Left ventricle myocardium inferior (tissue), 1 donor: ENCODE measurements at places on chromosomes 4 and X. TPM values are rescaled to one million over a fixed set of nuclear protein-coding genes. Genes with fewer than 3 reads are reported as not detected.

The NIPAL1 gene
- 0.25 TPM for total RNA-seq

The TRIM60 gene
- total RNA-seq = not detected

GRCh38 chr4:158786121-158786601 lies 17.3 kb downstream of the FNIP2 start:
- DNase-seq = no peak
- peak overlapping the region; percentile 31 for H3K4me3 ChIP-seq
- H3K27me3 ChIP-seq = no peaks in the 10 kb centered on the region
- H3K36me3 ChIP-seq = no peaks in the 10 kb centered on the region
- H3K4me1 ChIP-seq = peaks cover 98% of the 10 kb centered on the region
- peak overlapping the region; percentile 70 for H3K27ac ChIP-seq

The TSPAN6 gene
- total RNA-seq = 4.6 TPM

GRCh38 chr4:89660444-89661172 lies 176.4 kb downstream of the SNCA start:
- peaks cover 4% of the 10 kb centered on the region for H3K4me1 ChIP-seq
- H3K4me3 ChIP-seq = no peak overlapping the region
- no peaks in the 10 kb centered on the region for H3K36me3 ChIP-seq

DNA sequence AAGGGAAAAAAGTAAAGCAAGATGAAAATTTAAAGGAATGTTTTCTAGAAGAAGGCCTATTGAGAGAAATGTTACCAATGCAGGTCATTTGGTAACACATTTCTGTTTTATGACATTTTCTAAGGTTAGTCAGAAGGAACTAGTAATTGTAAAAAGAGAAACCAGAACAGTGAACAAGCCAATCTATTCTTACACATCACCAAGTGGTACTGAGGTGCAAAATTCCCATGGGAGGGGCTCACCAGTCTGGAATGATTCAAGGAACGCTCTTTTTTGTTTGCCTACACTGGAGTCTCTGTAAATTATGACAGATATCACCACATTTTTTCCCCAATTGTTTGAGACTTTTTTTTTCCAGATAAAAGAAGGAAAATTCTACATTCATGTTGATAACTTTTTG lies 404.7 kb upstream of the CNKSR2 start:
- H3K36me3 ChIP-seq = no peaks in the 10 kb centered on the region
- no peaks in the 10 kb centered on the region for H3K4me1 ChIP-seq
- no peaks in the 10 kb centered on the region for H3K27me3 ChIP-seq
- no peak overlapping the region for H3K27ac ChIP-seq
- no peak overlapping the region for H3K4me3 ChIP-seq

- peak overlapping the region; percentile 63 for H3K4me3 ChIP-seq
- H3K27me3 ChIP-seq = no peaks in the 10 kb centered on the region
- H3K4me1 ChIP-seq = peaks cover 61% of the 10 kb centered on the region
- DNase-seq = no peak
- H3K36me3 ChIP-seq = no peaks in the 10 kb centered on the region
- peak overlapping the region; percentile 88 for H3K27ac ChIP-seq
Observed at GRCh38 chr4:169662206-169662605, 41.8 kb downstream of the CLCN3 start.

GRCh38 chrX:39859991-39860861 lies 237.5 kb downstream of the BCOR start:
- no peak overlapping the region for H3K27ac ChIP-seq
- no peaks in the 10 kb centered on the region for H3K27me3 ChIP-seq
- no peak for DNase-seq

The GRIA3 gene
- 3.7 TPM for total RNA-seq

The STOX2 gene
- total RNA-seq = 12.2 TPM

DNA sequence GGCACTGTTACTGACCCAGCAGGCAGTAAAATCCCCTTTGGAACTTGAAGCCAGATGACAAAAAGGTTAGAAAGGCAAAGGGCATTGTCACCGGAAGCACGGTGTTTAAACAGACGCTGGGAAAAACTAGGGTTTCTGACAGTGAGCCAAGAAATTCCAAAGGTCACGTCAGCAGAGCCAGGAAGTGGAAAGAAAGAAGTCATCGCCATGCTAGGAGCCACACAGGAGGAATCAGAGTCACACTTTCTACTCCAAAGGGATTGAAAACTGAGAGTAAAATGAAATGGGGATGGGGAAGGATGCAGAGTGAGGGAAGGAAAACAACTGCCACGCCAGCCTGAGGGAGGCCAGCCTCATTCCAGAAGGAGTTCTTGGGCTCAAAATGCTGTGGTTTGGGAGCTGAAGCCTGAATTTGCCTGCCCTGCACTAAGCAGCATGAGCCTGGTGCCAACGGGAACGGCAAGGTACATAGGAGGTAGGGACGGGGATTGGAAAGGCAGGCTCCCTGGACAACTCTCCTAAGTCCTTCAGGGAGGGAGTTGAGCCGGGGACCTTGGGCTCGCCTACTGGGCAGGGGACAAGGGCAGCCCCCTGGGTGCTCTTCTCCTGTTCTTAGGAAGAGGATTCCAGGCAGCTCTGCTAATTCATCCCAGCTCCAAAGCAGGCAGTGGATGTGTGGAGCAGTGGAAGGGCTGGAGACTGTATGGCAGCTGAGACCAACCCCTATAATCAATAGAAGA lies 66.8 kb downstream of the SOWAHB start:
- H3K27me3 ChIP-seq = no peaks in the 10 kb centered on the region
- H3K36me3 ChIP-seq = no peaks in the 10 kb centered on the region

The RAB39B gene
- total RNA-seq = 0.11 TPM

The GDPD2 gene
- total RNA-seq = not detected

DNA sequence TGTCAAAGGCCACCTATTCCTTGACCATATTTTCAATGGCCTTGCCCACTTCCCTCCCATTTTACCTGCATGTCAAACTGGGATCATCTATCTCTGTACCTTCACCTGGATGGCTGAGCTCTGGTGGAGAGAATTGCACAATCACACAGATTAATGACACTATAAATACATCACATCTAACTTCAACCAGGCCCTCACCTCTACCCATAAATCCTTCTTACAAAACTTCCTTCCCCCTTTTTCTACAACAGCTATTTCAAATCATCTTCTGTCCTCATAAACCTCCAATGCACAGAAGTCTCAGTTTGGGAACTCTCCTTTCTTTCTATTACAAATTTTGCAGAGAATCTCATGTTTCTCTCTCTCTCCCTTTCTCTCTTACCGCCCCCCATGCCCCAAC lies 9.2 kb downstream of the PALLD start:
- no peaks in the 10 kb centered on the region for H3K36me3 ChIP-seq
- no peak overlapping the region for H3K4me3 ChIP-seq
- DNase-seq = no peak
- no peaks in the 10 kb centered on the region for H3K27me3 ChIP-seq
- peak overlapping the region; percentile 61 for H3K27ac ChIP-seq

GRCh38 chr4:18733961-18734360 lies 712.4 kb upstream of the LCORL start:
- peak overlapping the region; percentile 67 for H3K27ac ChIP-seq
- H3K4me1 ChIP-seq = peaks cover 36% of the 10 kb centered on the region

The FABP2 gene
- not detected for total RNA-seq

DNA sequence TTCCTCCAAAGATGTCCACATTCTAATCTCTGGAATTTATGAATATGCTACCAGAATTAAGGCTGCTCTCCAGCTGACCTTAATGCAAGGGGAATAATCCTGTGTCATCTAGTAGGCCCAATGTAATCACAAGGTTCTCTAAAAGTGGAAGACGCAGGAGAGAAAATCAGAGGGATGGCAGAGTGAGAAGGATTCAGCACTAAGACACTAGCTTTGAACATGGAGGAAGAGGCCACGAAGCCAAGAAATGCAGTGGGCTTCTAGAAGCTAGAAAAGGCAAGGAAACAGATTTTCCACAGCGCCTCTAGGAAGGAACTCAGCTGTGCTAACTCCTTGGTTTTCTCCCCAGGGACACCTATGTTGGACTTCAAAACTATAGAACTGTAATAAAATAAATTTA lies 240.7 kb upstream of the TRAM1L1 start:
- no peaks in the 10 kb centered on the region for H3K4me1 ChIP-seq
- H3K27me3 ChIP-seq = no peaks in the 10 kb centered on the region
- DNase-seq = no peak
- H3K4me3 ChIP-seq = no peak overlapping the region

The KIF4A gene
- total RNA-seq = 0.25 TPM

The NXF2B gene
- not detected for total RNA-seq

DNA sequence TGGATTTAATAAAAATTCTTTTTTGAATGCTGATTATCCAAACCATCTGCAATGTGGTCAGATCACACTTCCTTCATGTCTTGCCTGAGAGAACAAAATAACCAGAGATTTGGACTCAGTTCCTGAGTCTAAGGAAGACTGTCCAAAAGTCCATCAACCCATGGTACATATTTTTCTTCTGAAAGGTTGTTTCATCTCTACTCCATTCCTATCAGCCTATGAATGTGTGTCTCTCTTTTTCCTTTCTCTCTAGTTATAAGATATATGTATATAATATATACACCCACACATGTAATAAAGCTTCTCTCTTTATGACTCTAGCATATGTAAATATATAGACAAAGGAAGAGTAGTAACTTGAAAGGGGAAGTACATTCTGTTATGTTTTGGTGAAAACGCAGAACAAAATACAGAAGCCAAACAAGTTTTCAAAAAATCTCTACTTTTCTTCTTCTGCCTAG lies 226.9 kb downstream of the ARHGAP24 start:
- H3K27ac ChIP-seq = no peak overlapping the region
- H3K4me1 ChIP-seq = no peaks in the 10 kb centered on the region
- no peaks in the 10 kb centered on the region for H3K36me3 ChIP-seq
- H3K4me3 ChIP-seq = no peak overlapping the region
- no peak for DNase-seq

The FAM241A gene
- total RNA-seq = 7.6 TPM

The USP17L11 gene
- not detected for total RNA-seq

- H3K4me1 ChIP-seq = peaks cover 7% of the 10 kb centered on the region
- peaks cover 6% of the 10 kb centered on the region for H3K36me3 ChIP-seq
- DNase-seq = no peak
Observed at GRCh38 chr4:79083406-79084010, 144.3 kb upstream of the PAQR3 start.

The CLDN34 gene
- not detected for total RNA-seq

GRCh38 chr4:184415071-184415470 lies 59.3 kb downstream of the IRF2 start:
- peaks cover 35% of the 10 kb centered on the region for H3K36me3 ChIP-seq
- H3K4me1 ChIP-seq = peaks cover 82% of the 10 kb centered on the region
- no peak for DNase-seq

The CT45A10 gene
- total RNA-seq = not detected

- no peaks in the 10 kb centered on the region for H3K36me3 ChIP-seq
- H3K27me3 ChIP-seq = no peaks in the 10 kb centered on the region
- H3K27ac ChIP-seq = no peak overlapping the region
- DNase-seq = no peak
Observed at GRCh38 chrX:104325213-104325585, 70.5 kb upstream of the ESX1 start.

DNA sequence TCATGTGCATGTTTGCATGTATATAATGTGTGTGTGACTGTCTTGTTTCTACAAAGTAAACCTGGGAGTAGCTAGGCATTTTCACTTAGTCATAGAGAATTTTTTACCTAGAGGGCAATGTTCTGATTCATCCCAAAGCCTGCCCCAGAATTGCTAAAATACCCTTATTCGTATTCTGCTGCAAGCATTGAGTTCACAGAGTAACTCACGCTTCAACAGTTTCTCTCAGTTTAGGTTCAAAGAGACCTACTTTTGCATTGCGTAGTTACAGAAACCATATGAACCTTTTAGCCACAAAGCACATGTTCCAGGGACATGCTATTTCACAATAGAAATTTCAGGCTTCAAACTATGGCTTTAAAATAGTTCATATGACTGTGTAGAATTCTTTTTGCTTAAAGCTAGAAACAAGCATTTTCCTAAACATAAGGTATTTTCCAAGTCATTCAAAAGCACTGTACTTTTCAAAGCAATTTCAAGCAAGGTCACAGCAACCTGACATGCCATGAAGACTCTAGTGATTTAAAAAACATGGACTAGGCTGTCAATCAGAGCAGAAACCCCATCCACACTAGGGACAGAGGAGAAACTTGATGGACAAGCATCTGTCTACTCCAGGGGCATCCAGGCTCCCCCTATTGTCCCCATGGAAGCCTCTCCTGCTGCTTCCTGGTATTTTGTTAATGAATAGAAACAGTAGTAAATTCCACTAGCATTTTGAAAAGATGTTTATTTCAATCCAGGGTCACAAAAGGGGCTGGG lies 81.5 kb upstream of the MAPK10 start:
- H3K4me1 ChIP-seq = no peaks in the 10 kb centered on the region
- DNase-seq = no peak
- no peaks in the 10 kb centered on the region for H3K36me3 ChIP-seq
- H3K27ac ChIP-seq = no peak overlapping the region

DNA sequence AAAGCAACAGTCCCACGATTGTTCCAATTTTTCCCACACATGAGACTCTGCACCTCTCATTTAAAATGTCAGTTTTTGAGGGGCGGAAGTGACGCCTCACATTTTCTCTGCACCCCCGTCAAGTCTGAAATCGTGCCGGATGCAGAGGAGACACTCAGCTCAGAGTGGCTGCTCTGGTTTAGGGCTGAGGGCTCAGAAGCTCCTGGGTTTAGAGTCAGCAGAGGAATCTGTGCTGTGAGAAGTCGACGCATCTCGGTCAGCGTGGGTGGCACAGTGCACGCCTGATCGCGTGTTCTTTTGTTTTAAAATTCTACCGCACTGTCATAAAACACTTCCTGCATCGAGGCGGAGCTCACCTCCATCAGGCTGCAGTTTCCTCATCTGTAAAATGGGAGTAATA lies 116.7 kb upstream of the ADRA2C start:
- DNase-seq = no peak
- no peaks in the 10 kb centered on the region for H3K36me3 ChIP-seq
- H3K27ac ChIP-seq = no peak overlapping the region
- H3K4me1 ChIP-seq = no peaks in the 10 kb centered on the region
- H3K4me3 ChIP-seq = no peak overlapping the region
- peaks cover 100% of the 10 kb centered on the region for H3K27me3 ChIP-seq

DNA sequence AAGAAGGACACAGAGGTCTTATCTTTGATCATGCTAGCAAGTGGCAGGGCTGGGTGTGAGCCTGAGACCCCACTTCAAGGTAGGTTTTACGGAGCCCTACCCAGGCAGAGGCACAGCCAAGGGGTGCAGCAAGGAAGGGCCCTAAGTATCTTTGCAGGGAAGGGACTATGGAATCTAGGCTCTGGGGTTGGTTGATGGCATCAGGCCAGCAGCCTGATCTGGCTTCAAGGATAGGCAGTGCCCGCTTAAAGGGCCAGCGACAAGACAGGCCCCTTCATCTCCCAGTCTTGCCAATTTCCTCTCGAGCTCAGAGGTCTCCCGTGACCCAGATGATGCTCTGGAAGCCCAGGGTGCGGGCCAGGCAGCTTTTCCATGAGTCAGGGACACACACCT lies 5.8 kb downstream of the ABLIM2 start:
- H3K27me3 ChIP-seq = peaks cover 7% of the 10 kb centered on the region
- peak overlapping the region; percentile 11 for H3K4me3 ChIP-seq
- DNase-seq = no peak
- peaks cover 32% of the 10 kb centered on the region for H3K4me1 ChIP-seq
- peak overlapping the region; percentile 51 for H3K27ac ChIP-seq

- H3K27ac ChIP-seq = no peak overlapping the region
- no peaks in the 10 kb centered on the region for H3K4me1 ChIP-seq
- no peak overlapping the region for H3K4me3 ChIP-seq
- no peak for DNase-seq
- no peaks in the 10 kb centered on the region for H3K36me3 ChIP-seq
Observed at GRCh38 chr4:126051689-126052424, 737.1 kb downstream of the FAT4 start.

The BLTP1 gene
- total RNA-seq = 32.2 TPM

GRCh38 chrX:41303013-41303412 lies 30.9 kb upstream of the DDX3X start:
- DNase-seq = no peak
- no peaks in the 10 kb centered on the region for H3K36me3 ChIP-seq
- H3K4me1 ChIP-seq = no peaks in the 10 kb centered on the region
- H3K27me3 ChIP-seq = no peaks in the 10 kb centered on the region
- no peak overlapping the region for H3K27ac ChIP-seq

- no peaks in the 10 kb centered on the region for H3K36me3 ChIP-seq
- H3K27ac ChIP-seq = peak overlapping the region; percentile 59
- peaks cover 14% of the 10 kb centered on the region for H3K4me1 ChIP-seq
- H3K4me3 ChIP-seq = peak overlapping the region; percentile 61
Observed at GRCh38 chr4:3765271-3766035, 732 bp upstream of the ADRA2C start.
